ENCODE measurements at places on chromosomes 3 and 15.

DNA sequence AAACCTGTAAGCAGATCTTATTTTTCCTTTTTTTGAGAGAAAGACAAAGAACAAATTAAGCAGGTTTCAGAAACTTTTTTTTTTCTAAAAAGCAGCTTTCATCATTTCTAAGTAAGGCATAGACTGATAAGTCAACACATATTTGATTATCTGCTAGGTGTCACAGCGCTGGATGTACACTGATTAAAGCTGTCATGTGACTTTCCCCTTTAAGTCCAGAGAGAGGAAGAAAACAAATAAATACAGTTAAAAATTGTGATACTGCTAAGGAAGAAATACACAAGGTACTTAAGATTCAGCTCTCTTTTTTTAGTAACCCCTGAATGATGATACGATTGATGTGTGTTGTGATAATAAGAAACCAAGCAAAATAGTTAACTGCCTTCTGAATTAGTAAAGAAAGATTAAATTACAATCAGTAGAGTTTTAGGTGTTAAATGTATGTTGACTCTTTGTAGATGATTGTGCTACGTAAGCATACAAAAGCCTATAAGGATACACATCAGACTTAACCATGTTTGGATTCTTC, 2.8 kb downstream of the GLCE start:
- no peak for DNase-seq

GRCh38 chr3:69149586-69149985, 27.2 kb upstream of the LMOD3 start:
- no peak for DNase-seq

- DNase-seq: no peak
Observed at GRCh38 chr15:33516563-33516962, 205.8 kb downstream of the RYR3 start.

- DNase-seq: no peak
Observed at GRCh38 chr3:31565288-31565687, 32.6 kb downstream of the STT3B start.

Measured in AG10803 (cell line).